ENCODE measurements at places on chromosomes 12 and 14.
A peak's percentile ranks its signal among the peaks of the same experiment; 100 is the strongest.

GRCh38 chr12:30840715-30841114 lies 85.8 kb upstream of the TSPAN11 start:
- DNase-seq = no peak

DNA sequence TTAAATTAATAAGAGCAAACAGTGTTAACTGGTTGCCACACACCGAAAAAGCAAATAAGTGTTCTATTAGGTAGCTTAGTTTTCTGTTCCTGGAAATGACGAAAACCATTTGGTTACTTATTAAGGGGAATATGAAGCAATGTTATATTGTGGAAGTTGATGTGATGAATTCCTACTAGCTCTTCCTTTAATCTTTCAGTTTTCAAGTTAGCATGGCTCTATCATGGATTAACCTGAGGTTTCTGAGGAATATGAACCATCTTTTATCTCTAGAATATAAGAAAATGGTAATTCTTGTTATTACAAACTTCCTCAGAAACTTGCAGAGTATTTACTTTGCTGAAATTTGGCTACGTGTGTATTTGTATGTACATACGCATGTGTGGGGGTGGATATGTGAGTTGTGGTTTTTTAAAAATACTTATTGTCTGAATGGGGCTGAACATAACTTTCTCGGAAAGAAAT lies 245.7 kb downstream of the KCNC2 start:
- DNase-seq = no peak

DNA sequence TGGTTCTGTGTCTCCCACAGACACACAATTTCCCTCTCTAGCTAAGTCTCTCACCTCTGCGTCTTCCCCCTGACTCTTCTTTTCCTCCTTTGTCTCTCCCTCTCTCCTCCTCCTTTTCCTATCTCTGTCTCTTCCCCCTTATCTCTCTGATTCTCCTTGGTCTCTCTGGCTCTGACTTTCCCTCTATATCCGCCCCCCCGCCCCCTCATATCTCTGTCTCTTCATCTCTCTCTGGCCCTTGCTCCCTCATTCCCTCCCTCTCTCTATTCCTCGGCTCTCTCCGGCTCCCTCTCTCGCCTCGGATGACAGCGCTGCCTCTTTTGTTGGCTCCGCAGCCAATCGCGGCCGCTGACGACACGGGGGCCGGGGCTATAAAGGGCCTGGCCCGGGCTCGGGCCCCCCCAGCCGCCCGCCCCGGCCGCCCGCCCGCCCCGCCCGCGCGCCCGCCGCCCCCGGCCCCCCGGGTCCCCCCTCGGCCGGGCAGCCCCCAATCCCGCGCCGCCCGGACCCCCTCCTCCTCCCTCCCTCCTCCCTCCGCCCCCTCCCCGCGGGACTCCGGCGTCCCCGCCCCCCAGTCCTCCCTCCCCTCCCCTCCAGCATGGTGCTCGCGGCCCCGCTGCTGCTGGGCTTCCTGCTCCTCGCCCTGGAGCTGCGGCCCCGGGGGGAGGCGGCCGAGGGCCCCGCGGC lies at the start of gene GDF11:
TSS of gene GDF11 (plus strand) at position 404 of the 687 bp plus-strand sequence. CDS start at position 599, 195 bp downstream.
- DNase-seq = peak; percentile 51

GRCh38 chr12:3641428-3642018 lies 111.4 kb downstream of the CRACR2A start:
- no peak for DNase-seq

- no peak for DNase-seq
These were observed 9.7 kb upstream of the ERC1 start for GRCh38 chr12:981176-981828.

DNA sequence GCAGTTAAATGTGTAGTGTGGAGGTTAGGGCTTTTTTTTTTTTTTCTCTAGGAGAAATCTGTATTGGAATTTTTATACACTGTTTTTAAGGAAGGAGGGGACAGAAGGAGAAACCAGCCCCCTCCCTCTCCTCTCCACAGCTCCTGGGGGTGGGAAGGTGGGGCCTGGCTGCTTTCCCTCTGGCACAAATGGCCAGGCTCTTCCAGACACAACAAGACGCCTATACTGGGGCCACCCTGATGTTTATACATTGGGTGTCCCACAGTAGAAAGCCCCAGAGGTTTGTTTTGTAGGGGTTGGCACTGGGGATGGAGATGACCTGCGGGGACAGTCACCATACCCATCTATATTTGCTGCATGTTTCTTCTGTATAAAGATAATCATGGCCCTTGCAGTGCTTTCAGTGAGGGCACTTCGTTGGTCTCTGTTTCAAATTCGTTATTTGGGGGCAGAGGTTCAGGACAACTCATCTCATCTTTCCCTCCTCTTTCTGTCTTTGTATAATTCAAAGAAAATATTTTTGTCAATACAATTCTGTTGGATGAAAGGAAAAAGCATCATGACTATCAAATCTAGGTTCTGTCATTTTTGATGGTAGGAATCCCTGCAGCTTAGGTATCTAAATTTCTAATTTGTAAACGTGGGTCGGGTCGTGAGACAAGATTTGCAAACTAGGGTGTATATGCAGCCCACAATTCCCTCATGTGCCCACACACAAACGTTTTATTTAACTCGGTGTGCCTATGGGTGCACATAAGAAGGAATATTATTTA lies 2.3 kb upstream of the HOTAIR start:
- DNase-seq = no peak

- DNase-seq = no peak
These were observed 27.1 kb downstream of the POLE start for GRCh38 chr12:132660052-132660451.

DNA sequence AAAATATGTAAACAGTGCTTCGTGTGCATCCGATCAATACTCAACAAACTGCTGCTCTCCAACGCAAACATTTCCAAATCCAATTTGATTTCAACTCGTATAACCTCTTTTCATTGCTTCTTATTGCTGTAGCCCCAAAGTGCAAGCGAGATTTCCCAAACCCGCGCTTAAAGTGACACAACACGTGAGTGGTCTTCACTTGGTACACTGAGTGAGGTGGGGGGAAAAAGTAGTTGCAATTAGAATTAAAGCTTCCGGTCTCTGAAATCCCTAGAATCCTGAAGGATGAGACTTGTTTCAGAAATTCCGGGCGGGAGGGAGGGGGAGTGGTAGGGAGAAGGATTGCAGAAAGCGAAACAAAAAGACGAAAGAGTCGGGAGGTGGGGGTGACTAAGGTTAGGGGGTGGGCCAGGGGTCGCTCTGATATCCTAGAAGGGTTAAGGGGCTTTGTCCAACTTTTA lies 387.5 kb downstream of the BCAT1 start:
- no peak for DNase-seq

DNA sequence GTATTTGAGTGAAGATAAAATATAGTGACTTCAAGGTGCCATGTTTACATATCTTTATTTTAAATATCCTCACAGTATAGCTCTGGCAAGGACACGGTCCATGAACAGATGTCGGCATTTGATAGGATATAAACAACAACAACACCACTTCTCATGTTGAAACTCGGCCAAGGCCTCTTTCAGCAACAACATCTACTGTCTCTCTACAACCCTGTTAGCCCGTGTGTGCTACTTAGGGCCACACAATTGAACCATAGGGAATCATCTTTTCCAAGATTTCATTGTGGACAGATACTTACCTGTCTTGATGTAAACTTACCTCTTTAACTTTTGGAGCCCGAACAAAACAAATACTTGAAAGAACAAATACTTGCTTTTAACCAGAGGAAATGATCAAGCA lies 168.7 kb upstream of the SSTR1 start:
- no peak for DNase-seq

DNA sequence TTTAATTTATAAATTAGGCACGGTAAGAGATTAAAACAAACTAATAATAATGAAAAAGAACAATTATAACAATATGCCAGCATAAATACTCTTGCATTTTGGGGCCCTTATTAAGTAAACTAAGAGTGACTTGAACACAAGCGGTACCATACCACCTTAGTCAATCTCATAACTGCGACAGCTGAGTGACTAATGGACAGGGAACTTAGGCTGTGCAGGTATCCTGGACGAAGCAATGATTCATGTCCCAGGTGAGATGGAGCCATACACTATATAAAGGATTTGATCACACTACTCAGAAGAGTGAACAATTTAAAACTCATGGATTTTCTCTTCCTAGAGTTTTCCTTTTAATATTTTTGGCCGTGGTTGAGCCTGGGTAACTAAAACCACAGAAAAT lies 4.3 kb downstream of the KLRC4 start:
- no peak for DNase-seq

- no peak for DNase-seq
These were observed 151.9 kb downstream of the ACSS3 start for GRCh38 chr12:81229759-81230158.

GRCh38 chr12:95733141-95733825 lies 57.3 kb downstream of the NTN4 start:
- no peak for DNase-seq

DNA sequence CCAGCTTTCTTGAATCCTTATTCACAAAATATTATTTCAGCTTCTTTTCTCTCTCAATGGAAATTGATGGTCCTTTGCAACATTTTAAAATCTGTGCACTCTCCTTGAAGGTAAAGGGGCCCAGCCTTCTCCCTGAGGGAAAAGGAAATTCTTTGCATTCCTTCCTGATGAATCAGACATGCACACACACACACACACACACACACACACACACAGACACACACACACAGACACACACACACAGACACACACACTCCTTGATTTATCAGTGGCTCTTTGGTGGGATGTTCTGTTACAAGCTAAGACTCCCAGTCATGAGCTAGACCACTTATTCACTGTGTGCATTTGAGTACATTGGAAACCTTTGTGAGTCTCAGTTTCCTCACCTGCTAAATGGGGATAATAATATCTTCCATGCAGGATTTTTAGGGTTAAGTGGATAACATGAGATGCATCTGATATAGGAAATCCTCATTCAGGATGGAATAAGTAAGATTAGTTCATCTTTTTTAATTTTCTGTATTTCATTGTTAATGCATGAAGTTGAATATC lies 45.1 kb upstream of the HMGA2 start:
- DNase-seq = no peak

DNA sequence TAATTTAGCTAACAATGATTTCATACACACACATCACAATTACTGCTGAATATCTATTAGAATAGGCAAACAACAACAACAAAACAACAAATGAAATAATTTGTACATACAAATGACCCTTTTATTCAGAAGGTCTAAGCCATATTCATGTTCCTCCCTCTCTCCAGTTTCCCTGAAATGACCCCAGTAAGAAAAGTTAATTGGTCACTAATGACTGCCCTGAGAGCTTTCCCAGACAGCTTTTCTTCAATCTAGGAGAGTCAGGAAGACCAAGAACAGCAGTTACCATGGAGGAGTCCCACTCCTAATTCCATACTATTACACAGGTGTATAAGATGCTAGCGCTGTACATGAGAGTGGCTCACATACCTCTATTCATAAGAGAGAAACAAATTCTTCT lies 121.2 kb upstream of the GRIP1 start:
- DNase-seq = no peak

DNA sequence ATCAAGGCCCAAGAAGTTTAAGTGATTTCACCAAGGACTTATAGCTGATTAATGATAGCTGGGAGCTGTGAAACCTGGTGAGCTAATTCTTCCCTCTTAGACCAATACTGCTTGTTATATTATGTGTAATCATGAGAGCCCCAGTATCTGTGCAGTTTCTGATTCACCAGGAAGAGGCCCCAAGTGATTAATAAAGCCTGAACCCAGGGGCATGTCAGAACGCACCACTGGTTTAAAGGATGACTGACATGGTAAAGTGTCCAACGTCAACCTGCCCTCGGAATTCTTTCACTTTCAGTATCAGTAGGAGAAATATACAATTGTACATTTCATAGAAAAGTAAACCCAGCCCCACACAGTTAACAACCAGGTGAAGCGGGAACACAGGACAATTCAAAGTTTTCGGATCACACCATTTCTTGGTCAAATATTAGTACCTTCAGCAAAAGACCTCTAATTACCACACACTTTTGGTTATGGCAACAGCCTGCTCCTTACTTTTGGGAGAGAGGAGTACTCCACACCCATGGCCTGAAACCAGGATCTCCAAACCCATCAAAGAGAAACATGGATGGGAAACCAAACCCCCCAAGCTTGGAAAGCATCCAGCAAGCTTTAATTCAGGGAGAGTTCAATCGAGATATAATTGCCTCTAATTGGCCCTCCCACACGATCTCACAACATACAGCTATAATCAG lies 28.5 kb downstream of the TMCC3 start:
- DNase-seq = peak; percentile 86

Measured in suppressor macrophage treated with lipopolysaccharide for 4 hours (primary cell).